NCI-H460 (cell line): ENCODE measurements at places on chromosomes 16 and 17. TPM values are rescaled to one million over a fixed set of nuclear protein-coding genes. Genes with fewer than 3 reads are reported as not detected.

The ZG16B gene
- total RNA-seq, result 13.8 and 18.7 TPM in 2 replicates

The GRAPL gene
- total RNA-seq, result not detected in 2 replicates

The NPIPA8 gene
- not detected in 2 replicates for total RNA-seq

The PERCC1 gene
- not detected in 2 replicates for total RNA-seq

The RUSF1 gene
- total RNA-seq, result 62.6 and 65.3 TPM in 2 replicates

The TMEM92 gene
- 0.52 and 1.4 TPM in 2 replicates for total RNA-seq

The C17orf78 gene
- total RNA-seq, result not detected in 2 replicates

The TPSB2 gene
- total RNA-seq, result not detected in 2 replicates

The NKD1 gene
- total RNA-seq, result 0.05 and 0.12 TPM in 2 replicates

The CACNA1H gene
- total RNA-seq, result 3.9 and 4.2 TPM in 2 replicates

GRCh38 chr16:81489547-81490267 lies 45.1 kb downstream of the CMIP start:
- DNase-seq, result no peak

DNA sequence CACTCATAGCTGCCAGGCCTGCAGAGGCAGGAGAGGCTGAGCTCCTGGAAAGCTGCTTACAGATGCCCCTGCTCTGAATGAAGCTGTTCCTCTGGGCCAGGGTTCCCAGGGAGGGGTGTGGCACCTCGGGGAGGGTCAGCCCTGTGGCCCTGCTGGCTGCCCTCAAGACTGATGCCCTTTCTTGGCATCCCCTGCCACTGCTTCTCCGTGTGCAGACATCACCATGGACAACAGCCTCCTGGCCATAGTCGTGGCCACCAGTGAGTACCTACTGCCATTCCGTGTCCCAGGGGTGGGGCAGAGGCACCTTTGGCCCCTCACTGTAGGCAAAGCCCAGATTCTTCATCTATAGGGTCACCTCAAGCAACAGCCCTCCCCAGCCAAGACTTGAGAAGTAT lies 8.9 kb downstream of the MRPL27 start:
- no peak for DNase-seq

- no peak for DNase-seq
Measured at GRCh38 chr16:2701713-2702437, 18.1 kb downstream of the PRSS27 start.

DNA sequence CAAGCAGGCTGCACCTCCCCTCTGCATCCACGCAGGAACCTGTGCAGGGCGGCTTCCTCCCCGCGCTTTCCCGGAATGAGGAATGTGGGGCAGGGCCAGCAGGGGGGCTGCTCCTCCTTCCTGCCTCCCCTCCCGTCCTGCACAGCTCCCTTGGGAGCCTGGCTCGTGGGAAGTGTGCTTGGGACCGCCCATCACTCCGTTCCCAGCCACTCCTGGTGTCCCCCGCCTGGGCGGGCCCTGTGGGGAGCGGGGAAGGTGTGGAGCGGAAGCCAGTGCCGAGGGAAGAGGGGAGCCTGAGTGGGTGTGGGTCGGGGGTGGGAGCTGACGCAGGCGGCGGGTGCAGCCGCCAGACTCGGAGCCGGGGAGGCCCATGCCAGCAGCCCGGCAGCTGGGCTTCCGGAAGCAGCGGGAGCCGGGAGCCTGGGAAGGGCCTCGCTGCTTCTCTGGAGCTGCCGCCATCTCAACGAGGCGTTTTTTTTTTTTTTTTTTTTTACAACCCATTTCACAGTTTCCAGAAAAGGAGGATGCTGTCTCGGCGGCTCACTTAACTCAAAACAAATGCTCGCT lies 24.1 kb downstream of the BAHCC1 start:
- DNase-seq, result peak; percentile 91

GRCh38 chr17:61884864-61885263 lies 21.5 kb upstream of the BRIP1 start:
- no peak for DNase-seq

GRCh38 chr16:50596762-50597450 lies 48.7 kb downstream of the NKD1 start:
- DNase-seq, result no peak

- no peak for DNase-seq
Measured at GRCh38 chr17:19370493-19370960, 7.8 kb upstream of the MAPK7 start.

DNA sequence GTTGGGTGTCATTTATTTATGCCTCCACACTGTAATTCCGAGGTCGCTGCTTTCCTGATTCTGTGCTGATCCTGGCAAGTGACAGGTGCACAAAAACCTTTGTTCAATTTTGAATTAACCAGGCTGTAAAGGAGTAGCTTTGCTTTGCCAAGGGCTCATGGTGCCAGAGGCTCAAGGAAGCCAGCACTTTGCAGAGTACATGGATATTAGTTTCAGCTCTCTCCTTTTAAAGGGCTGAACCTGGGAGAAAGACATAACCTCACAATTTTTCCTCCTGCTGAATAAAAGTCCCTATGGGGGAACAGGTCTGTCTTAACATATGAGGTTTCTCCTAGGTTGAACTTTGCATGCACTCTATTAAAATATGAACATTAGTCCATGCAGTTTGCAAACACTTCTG lies 227.6 kb upstream of the WSB1 start:
- DNase-seq, result no peak

DNA sequence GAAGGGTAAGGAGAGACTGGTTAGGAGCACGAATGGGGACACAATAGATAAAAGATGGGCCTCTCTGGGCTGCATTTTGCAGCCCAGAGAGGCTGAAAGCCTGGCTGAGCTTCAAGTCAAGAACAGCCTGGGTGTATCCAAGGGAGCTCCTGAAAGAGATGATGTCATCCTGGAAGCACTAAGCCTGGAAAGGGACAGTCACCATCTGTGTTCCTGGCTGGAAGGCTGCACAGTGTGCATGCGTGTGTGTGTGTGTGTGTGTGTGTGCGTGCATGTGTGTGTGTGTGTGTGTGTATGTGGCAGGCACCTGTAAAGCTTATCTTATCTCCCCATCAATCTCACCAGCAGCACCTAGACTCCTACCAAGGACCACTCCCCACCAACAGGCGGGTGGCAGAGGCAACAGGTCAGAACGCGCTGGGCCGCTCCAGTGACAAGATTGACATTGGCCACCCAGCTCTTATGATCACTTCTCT lies 44.1 kb downstream of the COG7 start:
- DNase-seq, result no peak

DNA sequence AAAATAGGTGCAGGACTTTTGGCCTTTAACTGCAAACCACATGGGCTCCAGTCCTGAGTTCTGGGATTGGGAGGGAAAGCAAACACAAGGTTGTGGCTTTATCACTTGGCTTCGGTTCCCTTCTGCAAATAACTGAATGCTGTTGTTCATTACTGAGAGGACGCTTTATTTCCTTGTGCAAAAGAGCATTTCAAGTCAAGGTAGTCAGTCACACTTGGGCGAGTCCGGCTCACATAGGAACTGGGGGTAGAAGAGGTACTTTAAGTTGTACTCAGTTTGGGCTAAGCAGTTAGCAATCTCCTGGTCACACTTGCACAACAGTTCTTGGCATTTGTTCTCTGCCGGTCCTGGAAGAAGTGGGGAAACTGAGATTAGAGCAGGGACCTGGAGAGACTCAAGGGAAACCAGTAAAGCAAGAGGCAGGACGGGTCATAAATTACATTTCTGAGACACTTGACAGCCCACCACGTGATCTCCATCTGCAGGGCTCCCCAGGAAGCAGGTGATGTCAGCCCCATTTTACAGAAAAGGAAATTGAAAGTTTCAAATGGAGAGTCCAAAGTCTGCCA lies 21.6 kb downstream of the PLA2G10 start:
- DNase-seq, result no peak

GRCh38 chr17:30950669-30951399 lies 20.0 kb upstream of the RNF135 start:
- DNase-seq, result no peak

- no peak for DNase-seq
Measured at GRCh38 chr16:85042606-85043005, 15.0 kb downstream of the KIAA0513 start.

DNA sequence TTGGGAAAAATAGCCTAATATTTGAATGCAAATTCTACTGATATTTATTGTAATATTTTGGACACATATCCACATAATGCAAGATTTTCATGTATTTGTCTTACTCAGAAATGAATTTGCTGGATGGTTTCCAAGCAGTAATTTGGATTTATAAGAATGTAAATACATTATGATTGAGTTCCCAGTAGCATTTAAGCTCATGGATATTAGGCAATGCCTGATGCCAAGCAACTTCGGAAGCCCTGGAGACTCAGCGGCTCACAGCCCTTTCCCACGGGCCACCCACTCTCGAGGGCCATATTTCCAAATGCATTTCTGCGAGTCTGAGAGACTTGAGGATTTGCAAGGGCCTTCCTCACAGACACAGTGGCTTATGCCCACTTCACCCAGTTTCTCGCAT lies 62.1 kb upstream of the MYOCD start:
- DNase-seq, result no peak

- DNase-seq, result no peak
Measured at GRCh38 chr16:30434852-30435251, 5.0 kb upstream of the DCTPP1 start.

- DNase-seq, result no peak
Measured at GRCh38 chr17:1485423-1486376, 6.8 kb downstream of the MYO1C start.

DNA sequence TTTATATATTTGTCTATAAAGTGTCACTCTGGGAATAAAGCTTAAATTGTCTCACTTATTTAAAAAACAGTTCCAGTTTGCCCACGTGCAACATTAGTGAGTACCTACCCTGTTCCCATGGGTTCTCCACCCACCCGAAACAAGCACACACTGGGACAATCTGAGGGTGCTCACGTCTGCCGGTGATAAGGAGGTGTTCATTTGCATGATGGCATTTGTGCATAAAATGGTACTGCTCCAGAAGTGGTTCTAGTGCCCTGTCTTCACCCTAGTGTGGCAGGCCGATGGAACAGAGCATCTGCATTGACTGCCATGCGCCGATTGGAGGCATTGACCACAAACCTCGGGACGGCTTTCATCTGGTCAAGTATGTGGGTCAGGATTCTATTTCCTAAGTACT lies 35.6 kb upstream of the ENDOV start:
- DNase-seq, result no peak

DNA sequence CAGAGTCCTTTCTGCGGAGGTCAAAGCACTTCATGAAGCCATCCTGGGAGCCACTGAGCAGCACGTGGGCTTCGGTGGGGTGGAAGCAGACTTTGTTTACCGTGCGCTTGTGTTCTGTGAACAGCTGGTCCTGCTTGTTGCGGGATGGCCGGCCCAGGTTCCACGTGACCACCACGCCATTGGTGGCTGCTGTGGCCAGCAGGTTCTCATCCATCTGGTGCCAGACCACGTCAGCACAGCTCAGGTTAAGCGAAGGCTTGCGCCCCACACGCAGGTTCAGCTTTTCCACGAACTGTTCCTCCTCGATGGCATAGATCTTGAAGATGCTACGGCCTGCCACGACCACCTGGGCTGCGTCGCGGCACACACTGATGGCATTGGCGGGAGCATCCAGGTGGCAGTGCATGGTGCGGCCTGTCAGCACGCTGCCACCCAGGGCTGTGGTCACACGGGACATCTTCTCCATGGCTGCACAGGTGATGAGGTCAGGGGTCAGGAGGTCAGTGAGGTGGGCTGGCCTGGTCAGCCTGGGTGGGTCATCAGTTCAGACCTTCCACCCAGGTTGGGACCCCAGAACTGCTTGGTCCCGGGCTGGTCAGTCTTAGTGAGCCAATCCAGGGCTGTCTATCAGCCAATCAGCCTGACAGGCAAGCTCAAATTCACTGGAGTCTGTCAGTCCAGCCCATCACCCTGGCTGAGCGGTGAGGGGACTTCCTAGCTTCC lies 862 bp downstream of the WDR24 start:
- no peak for DNase-seq

- DNase-seq, result peak; percentile 17
Measured at GRCh38 chr16:77599793-77600415, 122.4 kb upstream of the NUDT7 start.

GRCh38 chr17:59333836-59334235 lies 2.4 kb downstream of the YPEL2 start:
- DNase-seq, result no peak

DNA sequence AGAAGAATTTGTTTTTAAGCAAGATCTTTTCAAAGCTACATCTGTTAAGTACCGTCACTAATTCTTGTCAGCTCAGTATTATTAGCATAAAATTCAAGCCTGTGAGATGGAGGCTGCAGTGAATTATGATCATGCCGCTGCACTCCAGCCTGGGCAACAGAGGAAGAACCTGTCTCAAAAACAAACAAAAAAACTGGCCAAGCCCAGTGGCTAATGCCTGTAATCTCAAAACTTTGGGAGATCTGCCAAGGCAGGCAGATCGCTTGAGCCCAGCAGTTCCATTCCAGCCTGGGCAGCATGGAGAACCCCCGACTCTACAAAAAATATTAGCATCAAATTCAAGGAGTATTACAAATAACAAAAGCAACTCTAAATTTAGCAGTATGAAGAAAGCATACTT lies 88.0 kb downstream of the STXBP4 start:
- no peak for DNase-seq

GRCh38 chr16:9383281-9383680 lies 291.8 kb downstream of the HAPSTR1 start:
- no peak for DNase-seq

DNA sequence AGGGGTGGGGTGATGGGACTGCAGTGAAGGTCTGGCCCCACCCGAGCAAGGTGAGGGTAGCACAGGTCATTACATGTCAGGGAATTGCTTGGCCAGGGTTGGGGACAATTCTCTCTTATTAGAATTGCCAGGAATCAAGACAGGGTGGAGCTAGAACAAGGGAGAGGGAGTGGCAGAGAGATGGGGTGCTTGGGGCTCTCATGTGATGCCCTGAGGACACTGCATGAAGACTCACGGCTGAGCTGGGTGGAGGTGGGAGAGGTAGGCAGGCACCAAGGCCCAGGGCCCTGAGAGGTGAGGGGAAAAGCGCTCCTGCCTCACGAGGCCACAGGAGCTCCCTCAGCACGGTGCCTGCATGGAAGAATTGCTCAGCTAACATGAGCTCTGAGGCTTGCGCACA lies 3.6 kb downstream of the DPEP1 start:
- DNase-seq, result no peak

DNA sequence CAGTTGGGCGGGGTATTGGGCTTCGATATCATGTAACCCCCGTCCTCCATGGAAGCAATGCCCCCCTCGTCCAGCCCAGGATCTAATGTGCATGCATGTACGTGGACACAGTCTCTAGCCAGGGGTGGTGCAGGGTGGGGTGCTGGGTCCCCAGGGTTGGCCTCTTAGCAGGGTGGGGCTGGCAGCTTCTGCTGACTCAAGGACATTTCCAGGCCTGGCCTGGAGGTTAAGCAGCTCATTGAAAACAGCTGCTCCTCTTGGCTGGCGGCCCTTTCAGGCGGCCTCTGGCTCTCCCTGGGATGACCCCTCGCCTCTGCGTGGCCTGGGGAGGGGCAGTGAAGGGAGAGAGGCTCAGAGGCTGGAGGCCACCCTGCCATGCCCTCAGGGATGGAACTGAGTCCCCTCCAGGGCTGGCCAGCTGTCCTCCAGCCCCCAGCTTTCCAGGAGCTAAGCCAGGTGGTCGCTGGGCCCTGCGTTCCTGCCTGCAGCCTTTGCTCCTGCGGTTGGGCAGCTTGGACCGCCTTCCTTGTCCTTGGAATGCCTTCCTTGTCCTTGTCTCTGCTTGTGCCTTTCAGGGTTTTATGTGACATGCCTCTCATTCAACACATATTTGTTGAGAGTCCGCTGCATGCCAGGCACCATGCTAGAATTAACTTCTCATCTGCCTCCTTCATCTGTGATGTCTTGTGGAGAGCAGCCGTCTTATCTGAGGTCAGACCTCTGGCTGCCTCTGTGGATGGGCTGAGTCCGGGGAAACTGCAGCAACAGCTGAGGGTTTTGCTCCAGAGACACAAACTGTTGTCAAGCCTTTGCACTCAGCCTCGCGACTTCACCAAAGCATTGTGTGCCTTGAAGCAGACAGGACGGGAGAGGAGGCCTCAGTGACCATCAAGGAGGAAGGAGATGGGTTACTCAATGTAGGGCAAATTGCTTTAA lies 26.6 kb downstream of the MRC2 start:
- DNase-seq, result no peak

GRCh38 chr17:80608326-80608725 lies 63.7 kb downstream of the RPTOR start:
- no peak for DNase-seq
